ENCODE measurements at places on chromosomes 7 and 10.

GRCh38 chr7:45717537-45718235 is 143.5 kb downstream of the ADCY1 start:
- no peak for DNase-seq

GRCh38 chr7:99403764-99404163 is 4.6 kb downstream of the PDAP1 start:
- DNase-seq = no peak

GRCh38 chr10:48737886-48738285 is 53.2 kb downstream of the WDFY4 start:
- no peak for DNase-seq

DNA sequence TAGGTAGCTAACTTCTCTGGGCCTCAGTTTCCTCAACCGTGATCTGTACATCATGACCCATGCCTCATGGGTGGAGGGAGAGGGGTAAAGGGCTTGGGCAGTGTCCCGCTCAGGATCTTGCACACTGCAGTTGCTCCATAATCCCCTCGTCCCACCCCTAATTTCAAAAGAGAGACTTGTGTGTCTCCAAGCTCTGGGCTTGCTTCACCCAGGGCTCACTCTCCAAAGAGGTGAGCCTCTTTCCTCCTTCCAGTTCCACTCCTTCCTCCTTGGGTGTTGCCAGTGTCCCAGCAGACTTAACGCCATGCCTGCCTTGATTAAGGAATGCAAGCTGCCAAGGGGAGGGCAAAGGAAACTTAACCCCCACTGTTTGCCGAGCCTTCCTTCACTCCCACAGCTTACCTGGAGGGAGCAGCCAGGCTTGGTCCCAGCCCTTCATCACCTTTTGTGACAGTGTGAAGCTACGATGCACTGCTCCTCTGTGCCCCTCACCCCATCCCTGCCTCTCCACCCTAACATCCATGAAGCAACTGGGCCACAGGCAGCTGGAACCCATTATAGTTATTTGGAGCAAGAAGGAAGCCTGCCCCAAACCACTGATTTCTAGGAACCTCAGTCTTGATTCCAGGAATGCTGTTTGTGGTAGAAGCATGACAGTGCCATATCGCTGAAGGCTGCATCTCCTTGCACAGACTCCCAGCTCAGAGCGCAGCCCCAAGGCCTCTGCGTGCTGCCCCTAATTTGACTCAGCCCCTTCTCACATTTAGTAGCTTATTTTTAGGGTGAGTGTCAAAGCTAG is 363.3 kb downstream of the TNS3 start:
- no peak for DNase-seq

- DNase-seq = no peak
Measured at GRCh38 chr10:49108656-49109055, 6.7 kb downstream of the VSTM4 start.

DNA sequence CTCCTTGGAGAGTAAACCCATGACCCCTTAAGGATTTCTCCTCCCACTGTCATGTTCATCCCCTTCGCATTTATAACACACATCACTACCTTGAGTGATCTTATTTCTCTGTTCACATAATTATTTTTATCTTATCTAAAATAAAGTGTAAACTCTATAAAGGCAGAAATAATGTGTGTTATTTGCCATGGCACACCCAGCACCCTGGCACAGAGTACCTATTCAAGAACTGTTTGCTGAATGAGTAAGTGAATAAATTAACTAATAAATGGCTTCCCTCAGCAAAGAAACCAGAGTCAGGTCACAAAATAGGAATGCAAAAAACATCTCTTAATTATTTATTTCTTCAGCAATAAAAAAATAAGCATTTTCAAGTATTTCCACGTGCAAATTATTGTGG is 330.3 kb upstream of the GHITM start:
- DNase-seq = no peak

- no peak for DNase-seq
Measured at GRCh38 chr10:23363793-23364135, 19.2 kb upstream of the C10orf67 start.

Data from stimulated activated naive CD4-positive, alpha-beta T cell (primary cell).